ENCODE measurements at places on chromosomes 16 and 17. TPM values are rescaled to one million over a fixed set of nuclear protein-coding genes. Genes with fewer than 3 reads are reported as not detected.

C16orf89 gene
- total RNA-seq = 1.6 TPM

CTRB1 gene
- not detected for total RNA-seq

OR1A1 gene
- not detected for total RNA-seq

TEX19 gene
- total RNA-seq = not detected

PRM2 gene
- not detected for total RNA-seq

SOX8 gene
- total RNA-seq = 0.33 TPM

ATAD5 gene
- 10.4 TPM for total RNA-seq

TBC1D26 gene
- not detected for total RNA-seq

KIAA0513 gene
- 21.5 TPM for total RNA-seq

DRC3 gene
- 1.8 TPM for total RNA-seq

HOXB4 gene
- total RNA-seq = 7.0 TPM

COQ7 gene
- 8.0 TPM for total RNA-seq

CEP295NL gene
- total RNA-seq = 1.5 TPM

LHX1 gene
- total RNA-seq = 0.49 TPM

RBBP6 gene
- total RNA-seq = 37.6 TPM

ZP2 gene
- not detected for total RNA-seq

KRT15 gene
- total RNA-seq = 0.63 TPM

CD300H gene
- not detected for total RNA-seq

KRTAP17-1 gene
- not detected for total RNA-seq

ALDH3A1 gene
- total RNA-seq = not detected

NUFIP2 gene
- 53.3 TPM for total RNA-seq

MPP3 gene
- 5.7 TPM for total RNA-seq

ZACN gene
- total RNA-seq = not detected

Measured in fibroblast of the aortic adventitia (primary cell).